ENCODE measurements at places on chromosomes 13 and 19.

DNA sequence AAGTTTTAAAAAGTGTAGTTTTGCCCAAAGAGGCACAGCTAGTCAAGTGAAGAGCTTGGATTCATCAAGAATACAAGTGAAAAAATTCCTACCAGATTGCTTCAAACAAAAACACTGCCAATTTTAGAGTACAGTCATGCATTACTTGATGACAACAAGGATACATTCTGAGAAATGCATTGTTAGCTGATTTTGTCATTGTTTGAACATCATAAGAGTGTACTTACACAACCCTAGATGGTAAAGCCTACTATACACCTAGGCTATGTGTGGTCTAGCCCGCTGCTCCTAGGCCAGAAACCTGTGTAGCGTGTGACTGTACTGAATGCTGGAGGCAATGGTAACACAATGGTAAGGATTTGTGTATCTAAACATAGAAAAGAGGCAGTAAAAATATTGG is 41.1 kb downstream of the TMTC4 start:
- DNase-seq = peak; percentile 8

- no peak for DNase-seq
Observed at GRCh38 chr13:36476661-36477060, 44.4 kb downstream of the CCNA1 start.

DNA sequence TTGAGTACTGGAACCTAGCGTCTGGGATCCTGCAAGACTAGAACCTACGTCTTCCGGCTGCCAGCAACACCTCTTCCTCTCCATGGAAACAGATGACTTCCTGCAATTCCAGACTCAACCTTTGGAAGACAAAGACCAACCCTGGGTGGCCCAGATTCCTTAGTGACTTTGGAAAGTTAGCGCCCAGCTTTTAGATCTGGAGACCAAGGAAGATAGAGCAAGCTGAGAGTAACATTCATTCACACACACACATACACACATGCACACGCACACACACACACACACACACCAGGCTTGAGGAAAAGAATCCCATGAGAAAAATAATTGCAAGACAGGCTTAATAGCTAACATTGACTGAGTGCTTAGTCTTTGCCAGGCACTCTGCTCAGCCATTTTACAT is 788.9 kb downstream of the UQCRFS1 start:
- DNase-seq = no peak

- DNase-seq = no peak
Observed at GRCh38 chr19:29545866-29546582, 20.2 kb downstream of the VSTM2B start.

DNA sequence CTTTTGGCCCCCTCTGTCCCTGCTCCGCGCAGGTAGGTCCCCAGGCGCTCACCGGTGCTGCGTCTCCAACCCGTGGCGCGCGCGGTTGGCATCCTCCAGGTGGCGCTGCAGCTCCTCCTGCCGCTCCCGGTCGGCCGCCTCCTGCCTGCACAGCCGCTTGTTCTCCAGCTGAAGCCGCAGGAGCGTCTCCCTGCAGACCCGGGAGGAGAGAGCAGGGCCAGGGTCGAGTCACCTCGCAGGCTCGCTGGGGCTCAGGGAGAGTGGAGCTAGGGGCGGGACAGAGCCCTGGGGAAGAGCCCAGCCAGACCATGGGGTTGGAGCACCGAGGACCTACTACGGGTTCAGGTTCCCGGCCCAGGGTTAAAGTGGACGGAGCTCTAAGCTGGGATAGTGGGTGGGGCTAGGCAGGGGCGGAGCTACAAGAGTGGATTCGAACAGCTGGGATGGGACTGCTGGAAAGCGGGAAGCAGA is 9.3 kb downstream of the HOOK2 start:
- no peak for DNase-seq

- no peak for DNase-seq
Observed at GRCh38 chr13:26411206-26411605, 146.3 kb upstream of the WASF3 start.

Data from ACHN (cell line).